ENCODE measurements at places on chromosomes 3 and 15.

DNA sequence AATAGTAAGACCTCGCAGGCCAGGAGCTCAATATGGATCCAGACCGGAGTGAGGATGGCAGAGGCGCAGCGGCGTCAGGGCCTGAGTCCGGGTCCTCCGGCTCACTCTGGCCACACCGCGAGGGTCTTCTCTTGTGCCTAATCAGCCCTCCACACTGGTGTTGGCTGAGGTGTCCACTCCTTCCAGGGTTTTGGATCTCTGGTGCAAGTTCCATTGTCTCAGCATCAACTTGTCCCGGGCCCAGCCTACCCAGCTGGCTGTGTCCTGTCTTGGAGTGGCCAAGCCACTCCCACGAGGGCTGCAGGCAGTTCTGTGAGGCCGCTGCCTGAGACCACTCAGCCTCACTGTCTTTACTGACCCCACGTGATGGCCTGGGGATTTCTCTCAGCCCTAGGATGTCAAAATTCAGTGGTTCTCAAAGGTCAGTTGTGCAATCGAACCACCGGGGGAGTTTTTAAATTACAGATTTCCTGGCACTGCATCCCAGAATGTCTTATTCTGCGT, 12.6 kb upstream of the GOLGA6L7 start:
- no peak for DNase-seq

GRCh38 chr3:189041482-189042090, 130.2 kb upstream of the TPRG1 start:
- peak; percentile 58 for DNase-seq

- DNase-seq, result peak; percentile 32
Observed at GRCh38 chr15:24954783-24955530, at the start of the genes SNRPN and SNURF. Gene SNRPN, plus strand, starts transcription at chr15:24954987. Its CDS starts 19,467 bp downstream, at chr15:24974454. Gene SNURF, plus strand, starts transcription at chr15:24954987. Its CDS starts 62 bp downstream, at chr15:24955049.

- no peak for DNase-seq
Observed at GRCh38 chr3:88443066-88443465, 293.3 kb downstream of the C3orf38 start.

DNA sequence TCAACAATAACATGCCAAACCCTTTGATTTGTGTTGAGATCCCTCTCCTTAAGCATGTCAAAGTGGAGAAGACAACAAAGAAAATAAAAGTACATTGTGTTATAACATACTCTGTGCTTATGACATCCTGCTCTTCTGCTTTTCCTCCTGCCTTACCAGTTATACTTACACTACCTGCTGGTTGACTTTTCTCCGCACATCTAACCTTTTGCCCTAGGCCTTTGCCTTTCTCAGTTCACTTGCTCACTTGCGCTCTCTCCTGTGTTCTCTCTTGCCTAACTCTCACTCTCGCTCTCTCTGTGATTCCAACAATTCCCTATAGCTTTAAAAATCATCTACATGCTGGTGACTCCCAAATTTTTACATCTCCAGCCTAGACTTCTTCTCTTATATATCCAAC, 5.7 kb downstream of the DNAH12 start:
- DNase-seq, result no peak

Data from activated CD8-positive, alpha-beta memory T cell treated with anti-CD3 and anti-CD28 coated beads for 4 hours (primary cell).